ENCODE measurements at places on chromosomes 11 and 22.
A peak's percentile ranks its signal among the peaks of the same experiment; 100 is the strongest.

DNA sequence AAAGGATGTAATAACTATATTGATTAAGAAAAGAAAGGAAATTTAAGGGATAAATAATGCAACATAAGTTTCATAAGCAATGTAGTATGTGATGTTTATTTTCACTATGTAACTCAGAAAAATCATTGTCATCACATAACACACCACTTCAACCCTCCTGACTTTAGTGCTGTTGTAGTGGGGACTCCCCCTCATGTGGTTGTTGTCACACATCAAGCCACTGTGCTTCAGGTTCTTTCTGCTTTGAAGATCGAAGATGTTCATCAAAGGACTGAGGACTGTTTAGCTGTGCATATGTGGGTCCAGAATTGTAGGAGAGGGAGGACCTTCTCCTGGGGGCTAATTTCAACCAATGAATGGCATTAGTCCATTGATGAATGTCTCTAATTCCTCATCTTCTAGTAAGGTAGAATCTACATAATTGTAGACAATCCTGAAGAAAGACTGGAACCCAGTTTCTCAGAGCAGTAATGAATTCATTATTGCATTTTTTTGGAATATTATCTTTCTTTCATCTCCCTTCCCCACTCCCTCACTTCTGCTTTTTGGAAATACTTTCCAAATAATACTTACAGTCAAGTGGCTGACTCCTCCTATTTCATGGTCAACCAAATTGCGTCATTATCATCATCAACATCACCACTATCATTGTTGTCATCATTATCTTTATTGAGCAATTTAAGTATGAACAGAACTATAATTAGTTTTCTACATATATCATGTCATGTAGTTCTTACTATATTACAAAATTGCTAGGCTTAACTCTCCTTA lies 9.8 kb upstream of the CARD16 start:
- DNase-seq = no peak

- DNase-seq = no peak
Measured at GRCh38 chr11:18491924-18492323, 34.8 kb downstream of the TSG101 start.

DNA sequence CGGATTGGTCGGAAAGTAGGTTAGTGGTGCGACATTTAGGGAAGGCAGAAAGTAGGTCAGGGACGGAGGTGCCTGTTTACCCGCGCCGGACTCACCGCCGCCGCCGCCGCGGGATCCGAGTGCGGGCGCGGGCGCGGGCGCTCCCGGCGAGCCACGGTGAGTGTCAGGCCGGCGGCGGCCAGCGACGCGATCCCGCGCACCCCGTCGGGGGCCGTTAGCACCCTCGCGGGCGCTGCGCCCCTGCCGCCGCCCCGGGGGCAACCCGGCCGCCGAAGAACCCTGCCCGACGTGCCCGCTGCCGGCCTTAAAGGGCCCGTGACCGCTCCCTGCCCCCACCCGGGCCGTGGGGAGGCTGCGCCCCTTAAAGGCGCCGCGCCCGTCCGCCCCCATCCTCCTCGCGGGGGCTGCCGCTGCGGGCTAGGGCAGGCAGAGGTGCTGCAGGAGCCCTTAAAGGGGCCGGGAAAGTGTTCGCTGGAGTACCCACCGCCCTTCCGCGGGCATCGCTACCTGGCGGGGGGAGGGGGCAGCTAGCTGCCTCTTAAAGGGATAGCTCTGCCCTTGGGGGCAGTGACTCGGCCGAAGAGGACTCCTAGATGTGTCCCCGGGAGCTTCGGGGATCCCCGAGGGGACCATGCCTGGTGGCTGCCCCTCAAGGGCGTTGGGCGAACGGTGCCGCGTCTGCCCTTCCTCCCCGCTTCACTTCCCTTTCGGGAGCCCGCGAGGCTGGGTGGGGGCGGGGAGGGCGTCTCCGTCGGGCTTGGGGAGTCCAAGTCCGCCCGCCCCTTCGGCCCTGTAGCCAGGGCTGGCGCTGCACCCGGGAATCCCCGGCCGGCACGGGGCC lies at the start of gene BMAL1:
Gene BMAL1, plus strand, starts transcription at position 23 of the 841 bp plus-strand sequence. CDS start 76,519 bp downstream, outside the sequence.
- DNase-seq = peak; percentile 57

GRCh38 chr11:19886498-19886897 lies 173.9 kb downstream of the NAV2 start:
- DNase-seq = no peak
